ENCODE measurements at places on chromosomes 6 and 20.
A peak's percentile ranks its signal among the peaks of the same experiment; 100 is the strongest.

GRCh38 chr6:138456401-138456790 lies 42.9 kb downstream of the NHSL1 start:
- DNase-seq = no peak

GRCh38 chr6:11200356-11200755 lies 32.1 kb downstream of the NEDD9 start:
- no peak for DNase-seq

GRCh38 chr6:36957773-36958271 lies 3.3 kb downstream of the PI16 start:
- no peak for DNase-seq

GRCh38 chr6:39079197-39080125 lies 30.9 kb downstream of the GLP1R start:
- no peak for DNase-seq

- DNase-seq = no peak
These were observed 53.3 kb upstream of the TMEM181 start for GRCh38 chr6:158506601-158507000.

DNA sequence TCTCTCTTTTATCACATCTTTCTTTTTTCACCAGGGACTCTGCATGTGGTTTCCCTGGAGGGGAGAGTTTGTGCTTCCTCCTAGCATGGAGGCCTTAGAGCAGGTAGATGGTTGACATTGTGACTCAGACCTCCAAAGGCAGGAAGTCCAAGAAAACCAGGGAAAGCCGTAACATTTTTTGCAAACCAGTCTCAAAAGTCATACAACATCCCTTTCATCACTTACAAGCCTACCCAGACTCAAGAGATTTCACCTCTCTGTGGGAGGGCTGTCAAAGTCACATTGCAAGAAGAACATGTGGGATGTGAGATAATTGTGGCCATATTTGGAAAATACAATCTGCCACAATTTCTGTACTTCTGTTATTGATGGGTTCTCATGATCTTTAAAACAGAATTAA lies 46.2 kb downstream of the SNRNP48 start:
- DNase-seq = no peak

DNA sequence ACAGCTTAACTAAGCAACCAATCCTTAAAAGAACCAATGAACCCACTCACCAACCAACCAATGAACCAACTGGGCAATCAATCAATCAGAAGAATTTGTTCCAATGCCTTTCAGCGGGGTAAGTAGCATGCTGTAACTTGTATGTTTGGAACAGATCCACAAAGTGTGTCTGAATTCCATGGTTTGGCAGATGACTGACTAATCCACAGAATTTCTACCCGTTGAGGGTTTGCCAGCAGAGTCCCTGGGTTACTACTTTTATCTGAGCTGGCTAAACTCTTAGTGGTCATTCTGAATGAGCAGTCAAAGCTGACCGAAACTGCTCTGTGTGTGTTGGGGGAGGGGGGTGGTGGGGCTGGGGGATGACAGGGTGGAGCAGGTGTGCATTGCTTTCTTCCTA lies 125.0 kb upstream of the JAG1 start:
- peak; percentile 12 for DNase-seq

- no peak for DNase-seq
These were observed 426.5 kb upstream of the RNF217 start for GRCh38 chr6:124535746-124536145.

DNA sequence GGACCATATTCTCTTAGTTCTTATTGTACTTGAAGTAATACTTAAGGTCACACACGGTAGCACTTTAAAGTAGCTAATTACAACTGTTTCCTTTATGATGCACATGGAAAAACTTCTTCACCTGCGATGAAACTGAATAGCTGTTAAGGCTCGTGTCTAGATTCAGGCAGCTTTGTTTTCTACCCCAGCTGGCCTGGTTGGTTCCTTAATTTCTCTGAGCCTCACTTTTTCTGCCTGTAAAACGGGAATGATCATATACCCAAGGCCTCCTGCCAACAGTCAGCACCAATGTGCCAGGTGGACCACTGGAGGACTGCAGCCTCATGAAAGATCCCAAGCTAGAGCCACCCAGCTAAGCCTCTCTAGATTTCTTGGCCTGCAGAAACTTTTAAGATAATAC lies 35.0 kb downstream of the EDN3 start:
- DNase-seq = no peak

DNA sequence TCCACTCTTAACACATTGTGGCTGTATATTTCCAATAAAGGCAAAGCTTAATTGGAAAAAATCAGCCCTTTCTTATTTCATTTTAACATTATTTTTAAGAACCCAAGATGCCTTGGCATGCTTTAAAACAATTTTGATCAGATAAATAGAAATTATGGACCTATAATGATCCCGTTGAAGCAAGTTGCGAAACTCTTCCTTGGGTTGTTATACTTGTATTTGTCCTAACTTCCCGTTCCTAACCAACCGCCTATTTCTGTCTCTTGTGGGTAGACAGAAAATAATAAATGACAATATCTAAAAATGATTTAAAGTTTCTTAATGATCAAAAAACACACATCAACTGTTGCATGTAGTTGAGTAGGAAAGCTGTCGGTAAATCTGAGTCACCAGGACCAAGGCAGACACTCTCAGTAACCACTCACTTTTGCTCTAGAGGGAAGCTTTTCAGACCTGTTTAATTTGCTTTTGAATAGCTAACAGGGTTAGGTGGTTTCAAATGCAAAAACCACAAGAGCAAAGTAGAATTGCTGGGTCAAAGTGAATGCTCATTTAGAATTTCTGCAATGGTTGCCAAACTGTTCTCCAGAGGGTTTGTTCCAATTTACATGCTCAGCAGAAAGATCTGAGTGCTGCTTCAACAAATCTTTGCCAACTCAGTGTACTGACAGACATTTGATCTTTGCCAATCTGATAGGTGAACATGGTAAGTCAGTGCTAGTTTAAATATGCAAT lies 34.2 kb upstream of the KCNK5 start:
- DNase-seq = no peak

DNA sequence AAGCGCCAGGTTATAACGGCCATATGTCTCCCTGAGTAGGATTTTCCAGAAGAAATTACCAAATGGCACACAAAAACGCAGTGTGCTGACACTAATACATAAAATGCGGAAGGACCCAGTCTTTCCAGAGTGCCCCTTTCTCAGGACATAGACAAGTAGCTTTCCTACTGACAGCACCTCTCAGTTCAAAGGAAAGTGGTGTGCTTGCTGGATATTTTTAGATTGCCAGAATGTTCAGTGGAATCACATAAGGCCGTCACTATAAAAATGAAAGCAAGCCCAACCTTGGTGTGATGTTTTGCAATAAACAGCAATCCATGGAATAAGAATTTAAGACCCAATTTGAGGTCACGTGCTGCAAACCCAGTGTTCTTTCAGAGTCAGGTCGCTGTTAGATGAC lies 135.5 kb upstream of the AGPAT4 start:
- DNase-seq = no peak

DNA sequence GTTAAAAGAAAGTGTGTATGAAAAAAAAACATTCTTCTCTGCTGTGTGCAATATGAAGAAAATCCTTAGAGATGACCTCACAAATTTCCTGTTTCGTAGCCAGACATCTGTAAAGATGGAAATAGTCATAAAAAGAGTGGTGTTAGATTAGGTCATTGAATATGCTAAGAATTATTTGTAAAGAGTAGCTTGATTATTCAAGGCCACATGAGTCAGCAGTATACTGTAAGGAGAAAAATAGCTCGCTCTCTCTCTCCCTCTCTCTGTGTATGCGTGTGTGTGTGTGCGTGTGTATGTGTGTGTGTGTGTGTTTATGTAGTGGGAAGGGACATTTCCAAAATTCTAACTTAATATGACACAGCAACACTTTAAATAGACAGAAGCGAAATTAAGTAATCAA lies 78.8 kb downstream of the PTCHD4 start:
- DNase-seq = peak; percentile 68

DNA sequence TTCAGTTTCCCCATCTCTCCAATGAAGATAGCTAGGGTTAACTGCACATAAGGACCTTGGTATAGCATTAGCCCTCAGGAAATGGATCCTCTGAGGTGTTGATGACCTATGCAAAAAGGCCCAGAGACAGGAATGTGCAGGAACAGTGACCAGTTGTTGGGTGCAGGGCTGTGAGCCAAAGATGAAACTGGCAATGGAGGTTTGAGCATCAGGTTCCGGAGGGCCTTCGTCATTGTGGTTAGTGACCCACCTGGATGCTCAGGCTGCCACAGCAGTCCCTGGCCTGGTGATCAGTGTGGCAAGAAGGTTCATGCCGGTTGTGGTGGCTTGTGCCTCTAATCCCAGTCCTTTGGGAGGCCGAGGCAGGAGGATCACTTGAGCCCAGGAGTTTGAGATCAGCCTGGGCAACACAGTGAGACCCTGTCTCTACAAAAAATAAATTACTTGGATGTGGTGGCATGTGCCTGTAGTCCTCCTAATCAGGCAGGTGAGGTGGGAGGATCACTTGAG lies 43.7 kb downstream of the TM9SF4 start:
- DNase-seq = no peak

- DNase-seq = no peak
These were observed 392.1 kb upstream of the NOX3 start for GRCh38 chr6:155847711-155848110.

DNA sequence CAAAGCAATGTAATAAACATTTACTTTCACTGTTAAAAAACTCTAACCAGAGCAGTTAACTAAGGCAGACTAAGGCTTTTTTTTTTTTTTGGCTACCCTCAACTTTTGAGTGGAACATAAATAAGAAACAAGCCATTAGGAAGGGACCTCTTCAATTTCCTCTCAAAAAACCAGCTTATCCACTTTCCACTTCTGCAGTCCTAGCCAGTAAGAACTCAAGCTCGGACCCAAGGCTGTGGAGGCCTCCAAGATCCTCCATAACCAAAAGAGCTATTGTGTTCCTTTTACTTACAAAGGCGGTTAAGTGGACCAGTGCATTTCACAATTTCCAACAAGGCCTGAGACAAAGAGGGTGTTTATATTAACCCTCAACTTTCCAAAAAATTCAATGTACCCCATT lies 5.3 kb downstream of the KCNK5 start:
- DNase-seq = no peak

GRCh38 chr6:150196942-150197745 lies 54.3 kb downstream of the PPP1R14C start:
- DNase-seq = no peak

- DNase-seq = peak; percentile 34
These were observed 106.9 kb downstream of the FYN start for GRCh38 chr6:111766201-111766857.

DNA sequence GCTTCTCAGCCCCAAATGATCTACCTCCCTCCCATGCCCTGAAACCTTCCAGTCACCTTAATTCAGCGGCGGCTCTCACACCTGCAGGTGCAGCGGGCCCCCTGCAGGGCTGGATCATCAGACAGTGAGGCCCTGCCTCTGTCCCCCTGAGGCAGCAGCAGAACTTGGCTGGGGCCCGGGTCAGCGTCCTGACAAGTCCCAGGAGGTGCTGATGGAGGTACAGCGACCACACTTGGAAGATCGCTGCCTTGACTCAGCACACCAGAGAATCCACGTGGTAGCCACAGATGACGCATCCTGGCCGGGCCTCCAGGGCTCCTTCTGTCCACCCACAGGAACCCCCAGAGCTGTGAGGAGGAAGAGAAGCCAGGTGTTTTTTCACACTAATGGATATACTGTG lies 116.4 kb upstream of the THBS2 start:
- no peak for DNase-seq

Measured in fibroblast of gingiva (primary cell).